Ecto neural progenitor cell (in vitro differentiated cells): ENCODE measurements at places on chromosomes 3 and 15.

GRCh38 chr15:58538901-58539300 is 107.1 kb downstream of the LIPC start:
- DNase-seq, result no peak

GRCh38 chr3:5806192-5806591 is 618.7 kb downstream of the EDEM1 start:
- DNase-seq, result no peak

DNA sequence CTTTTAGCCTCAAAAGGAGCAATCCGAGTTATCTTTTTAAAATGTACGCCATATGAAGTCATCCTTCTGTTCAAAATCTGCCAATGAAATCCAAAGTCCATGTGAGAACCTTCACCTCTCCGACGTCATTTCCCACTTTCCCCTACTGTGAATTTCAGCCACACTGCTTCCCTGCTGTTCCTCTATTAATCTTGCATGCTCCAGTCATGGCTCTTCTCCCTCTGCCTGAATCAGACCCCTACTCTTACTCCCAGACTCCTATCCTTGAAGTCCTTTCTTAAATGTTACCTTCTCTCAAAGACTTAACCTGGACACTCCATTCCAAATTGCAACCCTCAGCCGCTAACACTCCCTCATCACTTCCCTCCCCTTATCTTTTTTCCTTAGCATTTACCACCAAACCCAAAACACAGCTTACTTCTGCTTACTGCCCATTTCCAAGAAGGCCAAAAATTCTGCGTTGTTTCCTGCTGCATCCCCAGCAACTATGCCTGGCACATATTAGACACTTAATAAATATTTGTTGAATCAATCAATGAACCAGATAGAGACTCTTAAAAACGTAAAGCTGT is 1.2 kb downstream of the NKIRAS1 start:
- DNase-seq, result no peak

GRCh38 chr3:12750223-12750622 is 8.8 kb downstream of the TMEM40 start:
- no peak for DNase-seq

GRCh38 chr3:48428572-48429316 is 1.1 kb downstream of the PLXNB1 start:
- peak; percentile 79 for DNase-seq

DNA sequence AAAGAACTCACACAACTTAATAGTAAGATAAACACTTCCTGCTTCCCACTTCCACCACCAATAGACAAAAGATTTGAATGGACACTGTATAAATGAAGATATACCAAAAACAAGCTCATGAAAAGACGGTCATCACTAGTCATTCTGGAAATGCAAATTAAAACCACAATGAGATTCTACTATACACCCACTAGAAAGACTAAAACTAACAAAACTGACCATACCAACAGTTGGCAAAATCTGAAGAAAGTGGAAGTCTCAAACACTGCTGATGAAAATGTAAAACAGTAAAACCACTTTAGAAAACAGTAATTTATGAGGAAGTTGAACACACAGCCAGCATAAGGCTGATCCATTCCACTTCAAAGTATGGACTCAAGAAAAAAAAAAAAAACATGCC is 35.6 kb upstream of the CD96 start:
- no peak for DNase-seq

GRCh38 chr15:81398910-81399551 is 25.0 kb upstream of the TMC3 start:
- no peak for DNase-seq

DNA sequence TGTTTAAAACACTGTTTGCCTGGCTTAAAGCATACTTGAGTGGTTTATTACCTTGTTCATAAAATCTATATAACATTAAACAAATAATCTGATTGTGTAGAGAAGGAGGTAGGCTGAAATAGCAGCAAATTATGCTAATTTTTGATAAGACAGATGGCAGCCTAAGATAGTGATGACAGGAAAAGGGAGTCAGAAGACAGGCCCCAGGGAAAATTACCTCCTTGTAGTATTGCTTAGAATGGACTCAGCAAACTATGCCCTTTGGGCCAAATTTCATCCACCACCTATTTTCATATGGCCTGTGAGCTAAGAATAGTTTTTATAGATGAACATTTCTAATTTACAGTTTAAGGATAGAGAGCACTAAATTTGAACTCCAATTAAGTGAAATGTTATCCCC is 37.8 kb downstream of the CHD2 start:
- DNase-seq, result no peak

- DNase-seq, result no peak
Measured at GRCh38 chr15:74543043-74543422, 2.0 kb downstream of the ARID3B start.

DNA sequence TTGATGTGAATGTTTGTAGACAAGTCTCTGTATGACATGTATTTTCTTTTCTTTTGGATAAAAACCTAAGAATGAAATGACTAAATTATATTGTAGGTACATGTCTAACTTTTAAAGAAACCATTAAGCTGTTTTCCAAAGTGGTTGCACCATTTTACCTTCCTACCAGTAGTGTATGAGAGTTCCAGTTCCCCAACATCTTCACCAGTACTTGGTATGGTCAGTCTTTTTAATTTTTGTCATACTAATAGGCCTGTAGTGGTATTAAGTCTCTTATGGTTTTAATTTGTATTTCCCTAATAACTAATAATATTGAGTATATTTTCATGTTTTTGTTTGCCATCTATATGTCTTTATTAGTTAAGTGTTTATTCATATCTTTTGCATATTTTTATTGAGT is 244.0 kb upstream of the LRRFIP2 start:
- no peak for DNase-seq
